Inflammatory macrophage (primary cell): ENCODE measurements at places on chromosomes 11 and 22.

GRCh38 chr11:68149417-68149816 lies 28.2 kb upstream of the CHKA start:
- DNase-seq: no peak

DNA sequence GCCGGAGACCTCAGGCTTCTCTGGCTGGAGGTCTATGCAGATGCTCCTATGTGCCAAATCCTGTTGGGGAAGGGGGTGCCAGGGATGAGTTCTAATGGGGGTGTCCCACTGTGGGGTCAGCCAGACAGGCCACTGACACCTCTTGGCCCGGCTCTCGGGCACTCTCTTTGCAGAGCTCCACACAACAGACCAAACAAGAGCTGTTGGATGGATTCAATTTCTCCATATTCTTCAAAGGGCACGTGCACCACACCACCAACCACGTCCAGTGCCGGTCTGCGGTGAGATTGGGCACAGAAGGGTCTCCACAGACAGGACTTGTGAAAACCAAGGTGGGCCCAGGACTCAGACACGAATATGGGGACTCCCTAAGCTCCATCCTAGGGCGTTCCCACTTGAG lies 2.2 kb upstream of the RGL4 start:
- DNase-seq: no peak

DNA sequence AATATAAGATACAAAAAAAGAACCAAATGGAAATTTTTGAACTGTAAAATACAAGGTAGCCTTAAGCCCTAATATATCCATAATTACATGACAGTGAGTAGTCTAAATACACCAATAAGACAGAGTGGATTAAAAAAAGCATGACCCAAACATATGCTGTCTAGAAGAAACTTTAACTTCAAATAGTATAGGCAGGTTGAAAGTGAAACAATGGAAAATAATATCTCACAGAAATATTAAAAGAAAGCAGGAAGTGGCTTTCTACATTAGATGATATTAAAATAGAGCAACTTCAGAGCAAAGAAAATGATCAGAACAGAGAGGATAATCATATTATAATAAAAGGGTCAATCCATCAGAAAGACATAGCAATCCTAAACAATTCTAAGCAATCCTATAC lies 21.8 kb downstream of the DCUN1D5 start:
- no peak for DNase-seq

GRCh38 chr11:91707652-91708482 lies 516.8 kb upstream of the FAT3 start:
- DNase-seq: no peak

DNA sequence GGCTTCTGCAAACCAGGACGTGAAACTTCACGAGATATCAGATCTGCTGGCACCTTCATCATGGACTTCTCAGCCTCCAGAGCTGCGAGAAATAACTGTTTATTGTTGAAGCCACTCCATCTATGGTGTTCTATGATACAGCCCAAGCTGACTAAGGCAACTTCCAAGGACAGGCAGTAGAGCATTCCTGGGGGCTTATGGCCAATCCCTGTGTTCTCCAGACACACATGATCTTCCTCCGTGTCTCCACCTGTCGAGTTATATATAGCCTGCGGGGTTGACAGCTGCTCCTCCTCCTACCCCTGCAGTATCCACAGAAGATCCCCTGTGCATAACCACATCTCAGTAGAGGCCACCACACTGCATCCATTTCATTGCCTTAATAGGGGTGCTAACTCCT lies 11.0 kb downstream of the TP53AIP1 start:
- no peak for DNase-seq

DNA sequence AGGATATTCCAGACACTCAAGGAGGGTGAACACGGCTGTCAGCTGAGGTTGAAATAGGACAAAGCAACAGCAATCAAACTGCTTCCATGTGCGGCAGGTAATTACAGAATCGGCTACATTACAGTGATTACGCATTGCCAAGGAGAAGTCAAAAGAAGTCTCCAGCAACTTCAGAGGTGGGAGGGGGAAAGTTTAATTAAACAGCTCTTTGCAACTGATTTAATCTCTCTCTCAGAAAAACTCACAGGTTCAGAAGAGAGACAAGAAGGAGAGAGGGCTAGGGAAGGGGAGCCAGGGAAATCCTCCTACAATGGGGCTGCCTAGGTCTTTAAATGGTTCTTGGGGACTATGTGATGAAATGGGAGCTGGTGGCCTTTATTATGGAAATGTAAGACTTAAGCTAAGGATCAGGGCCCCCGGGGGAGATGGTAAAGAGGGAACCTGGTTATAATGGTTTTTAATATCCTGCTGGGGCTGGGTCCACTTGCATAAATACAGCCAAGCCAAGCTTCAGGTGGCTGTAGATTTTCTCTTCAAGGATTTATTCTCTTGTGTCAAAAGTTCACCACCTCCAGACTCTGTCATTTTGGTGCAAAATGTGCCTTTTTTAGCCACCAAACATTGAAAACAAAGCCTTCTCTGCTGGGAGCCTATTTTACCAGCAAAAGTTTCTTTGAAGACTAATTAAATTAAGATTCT lies 354.7 kb upstream of the NARS2 start:
- no peak for DNase-seq

DNA sequence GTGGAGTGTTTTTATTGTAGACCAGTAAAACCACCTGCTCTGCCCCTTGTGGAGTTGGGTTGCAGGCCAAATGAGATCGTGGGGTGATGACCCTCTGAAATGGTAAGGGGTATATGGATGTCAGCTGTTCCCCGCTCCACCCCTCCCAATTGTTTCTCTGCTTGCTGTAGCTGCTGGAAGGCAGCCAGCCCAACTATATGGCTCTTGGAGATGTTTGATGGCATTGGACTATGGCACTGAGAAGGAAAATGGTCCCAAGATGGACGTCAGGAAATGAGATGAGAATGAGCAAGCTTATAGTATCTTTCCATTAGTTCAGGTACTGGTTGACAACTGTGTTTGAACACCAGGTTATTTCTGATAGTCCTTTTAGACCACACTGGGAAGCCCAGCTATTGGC lies 94.8 kb upstream of the SORL1-AS1 start:
- no peak for DNase-seq

GRCh38 chr11:48098024-48098423 lies 117.7 kb downstream of the PTPRJ start:
- no peak for DNase-seq

DNA sequence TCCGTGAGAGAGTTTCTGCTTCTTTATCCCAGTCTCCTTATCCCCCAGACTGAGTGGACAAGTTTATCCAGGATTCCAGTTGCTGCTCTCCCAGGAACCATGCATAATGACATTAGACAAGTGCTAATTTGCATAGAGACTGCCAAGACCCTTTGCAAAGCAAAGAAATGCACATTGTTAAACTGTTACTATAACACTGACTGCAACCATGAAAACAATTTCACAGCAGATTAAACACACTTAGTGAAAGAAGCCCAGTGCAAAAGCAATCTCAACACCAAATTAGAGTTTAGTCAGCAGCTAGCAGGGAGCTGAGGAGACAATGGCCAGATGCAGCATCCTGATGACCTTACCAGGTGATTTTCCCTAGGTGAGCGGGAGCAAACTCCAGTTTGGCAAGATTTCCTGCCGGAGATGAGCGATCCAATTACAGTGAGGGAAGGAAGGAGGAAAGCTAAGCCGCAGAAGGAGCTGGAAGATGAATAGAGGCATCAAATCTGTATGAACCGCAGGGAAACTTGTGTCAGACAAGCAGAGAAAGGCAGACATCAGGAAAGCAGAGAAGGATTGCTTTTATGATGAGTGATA lies 273.8 kb upstream of the B3GAT1 start:
- DNase-seq: no peak

DNA sequence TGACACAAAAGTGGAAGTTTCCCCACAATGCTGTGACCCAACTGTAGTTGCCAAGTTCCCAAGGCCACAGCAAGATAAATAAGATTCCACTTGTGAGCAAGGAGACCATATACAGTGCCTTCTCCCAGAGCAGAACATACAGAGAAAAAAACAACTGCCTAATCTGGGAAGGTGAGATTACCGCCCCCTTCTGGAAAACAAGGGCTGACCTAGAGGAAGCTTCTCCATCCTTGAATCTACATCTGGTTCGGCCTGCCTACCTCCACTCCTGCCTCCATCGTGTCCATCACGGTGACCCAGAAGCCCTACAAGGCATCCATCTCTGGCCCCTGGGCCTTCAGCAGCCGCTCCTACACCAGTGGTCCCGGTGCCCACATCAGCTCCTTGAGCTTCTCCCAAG lies 6.1 kb upstream of the RNASEH2C start:
- peak; percentile 46 for DNase-seq
